Activated CD4-positive, alpha-beta T cell treated with anti-CD3 and anti-CD28 coated beads, Interleukin-2, amount 10 ng/mL, durations not matched to agents 7 days and 5 days (primary cell): ENCODE measurements at places on chromosomes 16 and 17.

DNA sequence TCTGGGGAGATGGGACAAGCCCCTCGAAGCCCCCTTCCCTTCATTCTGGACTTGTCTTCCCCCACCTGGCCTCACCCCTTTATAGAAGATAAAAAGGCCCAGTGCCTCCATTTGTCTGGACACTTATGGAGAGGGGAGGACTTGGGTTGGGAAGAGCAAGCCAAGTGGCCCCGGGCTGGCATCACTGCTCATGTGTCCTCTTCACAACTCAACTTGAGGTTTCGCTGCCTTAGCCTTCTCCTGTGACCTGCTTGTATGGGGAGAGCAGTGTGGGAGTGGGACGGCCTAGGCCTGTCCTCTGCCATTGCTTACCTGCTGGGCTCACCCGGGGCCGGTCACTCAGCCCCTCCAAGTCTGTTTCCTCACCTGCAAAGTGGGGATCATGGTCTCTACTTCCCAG lies 1.4 kb downstream of the PAQR4 start:
- no peak for DNase-seq

DNA sequence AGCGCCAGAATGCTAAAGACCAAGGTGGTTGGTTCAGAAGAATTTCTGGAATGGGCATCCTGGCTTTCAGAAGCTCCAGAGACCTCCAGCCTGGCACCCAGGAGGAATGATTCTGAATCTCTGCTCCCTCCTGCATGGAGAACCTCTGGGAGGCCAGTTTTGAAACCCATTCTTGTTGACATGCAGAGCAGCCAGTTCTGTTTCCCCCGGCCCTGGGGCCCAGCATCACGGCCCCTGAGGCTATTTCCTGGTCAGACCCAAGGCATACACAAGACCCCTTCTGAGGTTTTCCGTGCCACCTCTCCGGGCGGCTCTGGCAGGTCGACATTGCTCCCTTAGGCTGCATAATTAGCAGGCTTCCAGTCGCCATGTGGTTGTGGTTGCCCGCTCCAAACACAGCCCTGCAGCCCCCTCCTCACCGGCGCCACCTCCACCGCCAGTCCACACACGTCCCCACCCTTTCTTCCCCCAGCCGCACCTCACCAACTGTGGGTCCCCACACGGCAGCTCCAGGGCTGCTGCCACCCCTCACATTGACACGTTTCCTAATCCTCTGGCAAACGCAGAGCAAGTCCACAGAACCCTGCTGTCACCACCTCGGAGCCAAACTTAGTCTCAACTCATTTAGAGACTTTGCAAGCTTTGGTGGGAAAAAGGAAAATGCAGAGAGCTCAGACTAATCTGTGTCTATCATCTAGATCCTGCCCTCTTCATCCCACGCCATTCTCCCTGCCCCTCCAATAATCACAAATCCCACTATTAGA lies 367.1 kb downstream of the SOX9 start:
- DNase-seq = no peak

GRCh38 chr17:18177722-18178121 lies 5.9 kb upstream of the ALKBH5 start:
- no peak for DNase-seq

DNA sequence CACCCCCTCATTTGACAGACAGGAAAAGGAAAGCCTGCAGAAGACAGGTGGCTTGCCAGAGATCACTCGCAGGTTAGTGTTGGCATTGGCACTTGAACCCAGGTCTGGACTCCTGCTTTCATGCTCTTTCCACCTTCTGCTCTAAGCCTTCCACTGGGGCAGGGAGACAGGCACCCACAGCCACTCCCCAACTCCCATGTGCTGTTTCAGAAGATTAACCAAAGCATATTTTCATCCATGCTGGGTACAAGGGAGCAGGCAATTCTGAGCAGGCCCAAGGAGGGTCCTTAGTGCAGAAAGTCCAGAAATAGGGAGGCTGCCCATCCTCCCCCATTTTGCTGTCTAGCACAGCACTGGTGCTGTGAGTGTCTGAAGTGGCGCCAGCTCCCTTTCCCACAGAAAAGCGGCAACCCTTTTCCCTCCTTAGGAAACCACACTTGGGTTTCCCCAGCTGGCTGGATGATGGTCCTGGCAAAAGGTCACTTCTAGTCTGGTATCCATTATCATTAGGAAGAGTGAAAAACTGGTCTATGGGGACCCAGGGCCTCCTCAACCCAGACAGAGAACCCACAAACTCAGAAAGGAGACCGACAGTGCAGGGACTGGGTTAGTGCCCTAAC lies 2.0 kb upstream of the CAVIN1 start:
- no peak for DNase-seq

- no peak for DNase-seq
These were observed 26.6 kb downstream of the PIPOX start for GRCh38 chr17:29069526-29070041.
